SJSA1 (cell line): ENCODE measurements at places on chromosomes 4 and X.

DNA sequence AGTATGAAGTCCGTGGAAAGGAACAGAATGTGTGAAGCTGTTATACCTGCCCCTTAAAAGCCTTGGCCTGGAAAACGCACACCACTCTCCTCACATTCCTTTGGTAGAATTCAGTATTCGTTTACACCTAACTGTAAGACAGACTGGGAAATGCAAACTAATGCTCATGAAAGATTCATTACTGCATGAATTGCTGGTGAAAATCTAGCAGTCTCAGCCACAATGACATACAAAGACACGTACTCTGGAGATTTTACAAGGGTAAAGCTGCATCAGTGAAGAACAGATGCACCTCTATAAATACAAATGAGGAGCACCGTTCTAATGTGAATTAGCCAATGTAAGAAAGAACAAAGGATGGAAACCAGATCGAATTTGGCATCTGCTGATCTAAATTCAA is 2051.3 kb downstream of the PCDH7 start:
- DNase-seq, result no peak

- no peak for DNase-seq
Measured at GRCh38 chrX:19827088-19827487, 60.3 kb downstream of the SH3KBP1 start.

GRCh38 chrX:32948130-32948529 is 263.2 kb downstream of the DMD start:
- DNase-seq, result no peak

- peak; percentile 65 for DNase-seq
Measured at GRCh38 chr4:7719354-7720174, 220.1 kb downstream of the AFAP1 start.

DNA sequence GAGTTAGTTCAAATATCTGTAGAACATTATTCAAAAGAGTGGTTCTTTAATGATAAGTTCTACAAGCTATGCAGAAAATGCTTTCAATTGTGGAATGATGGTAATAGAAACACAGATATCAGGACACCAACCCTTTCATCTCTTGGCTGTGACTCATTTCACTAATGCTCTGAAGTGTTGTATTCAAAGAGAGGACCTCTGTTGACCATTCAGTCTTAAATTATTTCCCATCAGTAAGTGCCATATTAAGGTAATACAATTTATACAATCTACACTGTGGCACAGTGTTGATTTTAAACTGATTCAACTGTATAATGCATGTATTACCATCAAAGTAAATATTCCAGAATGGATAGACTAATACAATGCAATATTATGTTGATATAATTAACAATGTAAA is 289.0 kb upstream of the ADGRL3 start:
- DNase-seq, result no peak

DNA sequence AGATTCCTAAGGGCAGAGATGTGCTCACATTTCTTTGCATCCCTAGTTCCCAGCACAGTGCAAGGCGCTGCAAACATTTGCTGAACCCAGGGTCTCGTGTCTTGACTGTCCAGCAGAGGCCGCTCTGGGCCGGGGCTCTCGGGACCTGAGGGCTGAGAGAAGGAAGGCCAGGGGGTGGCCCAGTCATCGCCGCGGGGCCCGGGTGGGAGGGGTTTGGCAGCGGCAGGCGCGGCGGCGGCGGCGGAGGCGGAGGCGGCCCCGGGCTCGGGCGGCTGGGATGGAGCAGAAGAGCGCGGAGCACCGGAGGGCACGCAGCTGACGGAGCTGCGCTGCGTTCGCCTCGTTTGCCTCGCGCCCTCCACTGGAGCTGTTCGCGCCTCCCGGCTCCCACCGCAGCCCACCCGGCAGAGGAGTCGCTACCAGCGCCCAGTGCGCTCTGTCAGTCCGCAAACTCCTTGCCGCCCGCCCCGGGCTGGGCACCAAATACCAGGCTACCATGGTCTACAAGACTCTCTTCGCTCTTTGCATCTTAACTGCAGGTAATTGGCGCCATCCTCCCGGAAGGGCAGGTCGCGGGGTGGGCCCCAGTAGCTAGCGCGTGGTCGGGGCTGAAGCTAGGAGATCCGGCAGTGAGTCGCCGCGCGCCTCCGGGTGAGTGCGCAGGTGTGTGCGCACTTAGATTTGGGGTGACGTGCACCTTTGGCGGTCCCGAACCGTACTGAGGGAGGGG is at the start of gene PARM1:
Gene PARM1 (plus strand): TSS at position 285 of the 730 bp plus-strand sequence. CDS start 212 bp downstream, at position 497.
- peak; percentile 83 for DNase-seq

DNA sequence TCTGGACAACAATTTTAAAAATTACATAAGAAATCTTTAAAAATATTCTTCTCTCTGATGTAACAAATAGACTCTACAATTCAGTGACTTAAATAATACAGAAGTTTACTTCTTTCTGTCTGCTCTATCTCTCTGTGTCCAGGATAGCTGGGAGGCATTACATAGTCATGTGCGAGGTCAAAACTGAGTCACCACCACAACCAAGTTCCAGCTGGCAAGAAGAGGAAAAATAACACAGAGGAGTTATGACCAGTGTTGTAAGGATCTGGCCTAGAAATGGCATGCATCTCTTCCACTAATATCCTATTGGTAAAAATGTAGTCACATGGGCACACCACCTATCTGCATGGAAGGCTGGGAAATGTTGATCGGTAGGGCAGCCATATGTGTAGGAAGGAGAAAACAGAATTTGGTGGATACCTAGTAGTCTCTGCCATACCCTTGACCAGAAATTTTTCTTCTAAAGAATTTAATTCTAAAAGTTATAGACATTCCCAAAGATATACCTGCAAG is 39.4 kb upstream of the WDFY3 start:
- no peak for DNase-seq

DNA sequence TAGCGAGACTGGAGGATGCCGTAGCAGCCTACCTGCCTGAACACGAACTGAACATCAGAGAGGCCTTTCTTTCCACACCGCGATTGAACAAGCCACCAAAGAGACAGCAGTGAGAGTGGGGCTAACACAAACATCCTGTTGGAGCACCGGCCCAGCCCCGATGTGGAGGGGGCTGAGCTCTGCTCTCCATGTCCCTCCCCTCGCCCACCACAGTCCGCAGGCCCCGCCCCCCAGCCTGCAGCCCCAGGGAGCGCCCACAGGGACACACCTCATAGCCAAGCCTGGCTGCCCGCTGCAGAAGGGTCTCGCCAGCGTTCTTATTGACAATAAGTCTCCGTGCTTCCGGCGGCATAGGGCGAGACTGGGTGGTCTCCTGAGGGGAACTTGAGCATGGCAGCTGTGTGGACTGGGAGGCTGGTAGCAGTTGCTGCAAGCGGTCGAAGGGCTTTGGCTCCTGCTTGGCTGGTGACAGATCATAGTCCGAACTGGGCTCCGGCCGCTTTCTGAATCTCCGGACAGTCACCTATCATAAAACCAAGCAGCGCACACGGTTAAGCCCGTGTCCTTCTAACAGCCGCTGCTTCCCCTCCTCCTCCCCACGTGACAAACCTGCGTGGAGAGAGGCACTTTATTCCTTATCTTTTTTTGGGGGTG is 35.8 kb downstream of the BCOR start:
- no peak for DNase-seq
